HFFc6 (cell line): ENCODE measurements at places on chromosomes 12 and 14. TPM values are rescaled to one million over a fixed set of nuclear protein-coding genes. Genes with fewer than 3 reads are reported as not detected.

DNA sequence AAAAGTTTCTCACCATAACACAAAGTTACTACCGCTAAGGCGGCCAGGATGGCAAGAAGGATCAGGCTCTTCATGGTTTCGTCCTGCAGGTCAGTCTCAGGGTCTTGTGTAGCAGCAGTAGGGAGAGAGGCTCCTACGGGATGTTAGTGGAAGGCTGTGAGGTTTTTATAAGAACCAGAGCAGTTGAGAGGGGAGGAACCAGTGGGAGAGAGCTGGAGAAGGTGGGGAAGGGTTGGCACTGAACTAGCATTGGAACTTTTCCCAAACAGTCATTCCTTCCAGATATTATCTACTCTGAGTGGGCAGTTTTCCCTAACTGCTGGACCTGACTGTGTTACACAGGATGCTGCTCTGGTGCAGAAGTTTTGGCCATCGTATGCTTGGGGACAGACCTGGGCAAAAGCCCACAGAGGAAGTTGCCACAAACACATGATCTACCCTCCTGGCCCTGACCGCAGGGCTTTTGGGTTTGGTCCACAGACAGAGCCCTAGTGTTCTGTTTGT, at the start of gene MGP:
TSS of gene MGP (minus strand) at position 137 of the 504 bp plus-strand sequence. CDS start at position 74, 63 bp downstream.
- no peaks in the 10 kb centered on the region for H3K36me3 ChIP-seq
- peaks cover 21% of the 10 kb centered on the region for H3K4me1 ChIP-seq
- H3K4me3 ChIP-seq: peak within 1 kb of the TSS; percentile 66

DNA sequence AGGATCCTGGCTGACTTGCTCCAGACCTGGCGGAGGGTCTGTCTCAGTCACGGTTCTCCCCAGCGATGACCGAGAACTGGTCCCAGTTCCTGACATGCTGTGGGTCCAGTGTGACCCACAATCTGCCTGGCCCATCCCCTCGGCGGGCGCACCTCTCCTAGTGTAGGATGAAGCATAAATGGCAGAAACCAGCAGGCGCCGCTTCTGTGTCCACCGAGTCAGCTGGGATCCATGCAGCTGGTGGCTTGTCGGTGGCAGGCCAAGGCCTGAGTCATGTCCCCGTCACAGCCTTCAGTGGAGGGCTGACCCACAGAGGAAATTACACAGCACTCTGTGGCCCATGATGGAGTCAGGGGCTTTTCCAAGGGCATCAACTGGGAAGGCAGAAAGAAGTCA, 38.5 kb downstream of the NFKBIA start:
- peaks cover 5% of the 10 kb centered on the region for H3K36me3 ChIP-seq
- no peak overlapping the region for H3K4me3 ChIP-seq
- peak; percentile 43 for DNase-seq
- peaks cover 2% of the 10 kb centered on the region; the same call in 1 of the 2 replicates for H3K27me3 ChIP-seq

- peaks cover 29% of the 10 kb centered on the region for H3K4me1 ChIP-seq
- H3K36me3 ChIP-seq: no peaks in the 10 kb centered on the region
- DNase-seq: no peak
- no peak overlapping the region for H3K27ac ChIP-seq
- H3K27me3 ChIP-seq: no peaks in the 10 kb centered on the region
Measured at GRCh38 chr12:80015660-80016059, 80.8 kb upstream of the PPP1R12A start.

DNA sequence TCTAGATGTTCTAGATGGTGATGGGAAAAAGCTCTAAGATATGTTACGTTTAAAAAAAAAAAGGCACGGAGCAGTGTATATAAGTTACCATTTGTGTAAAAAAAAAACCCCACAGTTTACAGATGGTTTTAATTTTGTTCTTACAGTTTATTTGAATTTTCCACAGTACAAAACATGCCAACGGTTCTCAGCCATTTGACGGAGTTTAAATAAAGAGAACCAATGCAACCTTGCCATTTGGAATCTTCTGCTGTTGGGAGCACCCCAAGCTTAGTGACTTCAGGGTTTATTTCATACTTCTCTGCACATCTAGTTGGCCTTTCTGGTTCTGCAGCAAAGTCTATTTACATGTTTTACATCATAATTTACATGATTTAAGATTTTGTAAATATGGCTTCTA, 7.7 kb upstream of the HPD start:
- no peak for DNase-seq
- peaks cover 13% of the 10 kb centered on the region for H3K4me1 ChIP-seq
- peaks cover 5% of the 10 kb centered on the region; the same call in 1 of the 2 replicates for H3K27me3 ChIP-seq
- H3K36me3 ChIP-seq: no peaks in the 10 kb centered on the region

- H3K36me3 ChIP-seq: no peaks in the 10 kb centered on the region
- H3K4me3 ChIP-seq: no peak overlapping the region
- no peak overlapping the region for H3K27ac ChIP-seq
- H3K27me3 ChIP-seq: no peaks in the 10 kb centered on the region; the same call in 1 of the 2 replicates
Measured at GRCh38 chr12:26101763-26102162, 23.1 kb downstream of the BHLHE41 start.

DNA sequence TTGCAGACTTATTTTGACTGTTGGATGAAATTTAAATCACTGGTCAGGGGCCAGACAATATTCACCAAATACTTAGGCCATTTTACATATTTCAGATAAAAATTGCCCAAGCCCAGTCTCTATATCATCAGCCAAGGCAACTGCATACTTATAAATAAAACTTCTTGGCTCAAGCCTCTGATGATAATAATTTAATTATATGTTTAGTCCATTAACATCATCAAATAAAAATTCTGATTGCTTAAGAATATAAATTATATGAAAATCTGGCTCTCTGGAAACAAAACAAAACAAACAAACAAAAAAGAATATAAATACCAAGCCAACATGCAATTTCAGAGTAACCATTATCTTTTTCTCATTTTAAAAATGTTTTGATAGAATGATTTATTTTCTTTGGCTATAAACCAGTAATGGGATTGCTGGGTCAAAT, 165.2 kb downstream of the BTG1 start:
- no peak overlapping the region for H3K27ac ChIP-seq
- DNase-seq: no peak
- H3K36me3 ChIP-seq: no peaks in the 10 kb centered on the region
- no peak overlapping the region for H3K4me3 ChIP-seq

DNA sequence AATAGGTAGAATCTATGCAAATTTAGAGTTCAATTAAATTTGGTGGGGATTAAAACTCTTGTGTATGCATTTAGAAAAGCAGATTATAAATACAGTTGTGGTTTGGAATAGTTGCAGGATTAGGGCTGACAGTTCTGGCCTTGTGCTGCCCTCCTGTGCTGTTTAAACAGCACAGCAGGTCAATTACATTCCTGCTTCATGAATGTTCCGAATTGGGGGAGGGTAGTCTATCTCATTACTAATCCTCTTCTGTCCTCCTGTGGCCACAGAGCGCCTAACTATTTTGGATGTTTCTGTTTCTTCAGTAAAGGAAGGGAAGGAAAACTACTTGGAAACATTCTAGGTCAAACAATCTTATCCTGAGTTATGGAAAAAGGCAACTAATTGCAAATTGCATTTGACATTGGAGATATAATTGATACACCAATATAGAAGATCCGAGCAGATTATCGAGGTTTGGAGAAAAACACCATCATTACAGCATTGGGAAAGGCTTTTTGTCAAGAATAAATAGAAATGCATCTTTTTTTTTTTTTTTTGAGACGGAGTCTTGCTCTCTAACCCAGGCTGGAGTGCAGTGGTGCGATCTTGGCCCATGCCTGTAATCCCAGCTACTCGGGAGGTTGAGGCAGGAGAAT, 8.7 kb upstream of the GPR19 start:
- H3K36me3 ChIP-seq: no peaks in the 10 kb centered on the region
- H3K4me1 ChIP-seq: peaks cover 13% of the 10 kb centered on the region
- no peak overlapping the region for H3K27ac ChIP-seq
- H3K4me3 ChIP-seq: peak overlapping the region; percentile 11; the same call in 1 of the 2 replicates

DNA sequence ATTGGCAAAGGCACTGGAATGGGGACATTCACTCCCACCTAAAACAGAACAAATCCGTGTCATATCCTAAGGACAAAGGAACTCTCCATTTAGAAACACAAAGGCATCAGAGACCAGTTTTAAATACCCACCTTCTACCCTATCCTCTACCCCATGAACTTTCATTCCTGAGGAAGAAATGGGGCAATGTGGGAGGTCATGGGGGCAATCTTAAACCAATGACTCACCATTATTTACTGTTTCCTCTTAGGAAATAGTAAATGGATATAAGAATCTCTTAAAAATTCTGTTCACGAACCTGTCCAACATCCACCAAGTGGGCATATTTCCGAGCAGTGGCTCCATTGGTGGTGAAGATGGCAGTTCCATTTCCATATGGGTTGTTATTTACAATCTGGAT, 19.4 kb downstream of the ALDH6A1 start:
- H3K27me3 ChIP-seq: no peaks in the 10 kb centered on the region
- H3K4me1 ChIP-seq: peaks cover 27% of the 10 kb centered on the region
- peaks cover 10% of the 10 kb centered on the region; the same call in 1 of the 2 replicates for H3K36me3 ChIP-seq
- H3K4me3 ChIP-seq: no peak overlapping the region
- H3K27ac ChIP-seq: no peak overlapping the region
- DNase-seq: no peak

GRCh38 chr12:43863770-43864366, 28.0 kb downstream of the TMEM117 start:
- no peak overlapping the region for H3K4me3 ChIP-seq
- no peaks in the 10 kb centered on the region; the same call in 1 of the 2 replicates for H3K27me3 ChIP-seq
- no peak for DNase-seq
- no peak overlapping the region for H3K27ac ChIP-seq
- H3K4me1 ChIP-seq: peaks cover 12% of the 10 kb centered on the region

GRCh38 chr12:85147331-85147730, 111.2 kb downstream of the LRRIQ1 start:
- H3K27me3 ChIP-seq: no peaks in the 10 kb centered on the region; the same call in 1 of the 2 replicates
- no peaks in the 10 kb centered on the region for H3K4me1 ChIP-seq
- no peaks in the 10 kb centered on the region for H3K36me3 ChIP-seq
- no peak overlapping the region for H3K27ac ChIP-seq
- H3K4me3 ChIP-seq: no peak overlapping the region

DNA sequence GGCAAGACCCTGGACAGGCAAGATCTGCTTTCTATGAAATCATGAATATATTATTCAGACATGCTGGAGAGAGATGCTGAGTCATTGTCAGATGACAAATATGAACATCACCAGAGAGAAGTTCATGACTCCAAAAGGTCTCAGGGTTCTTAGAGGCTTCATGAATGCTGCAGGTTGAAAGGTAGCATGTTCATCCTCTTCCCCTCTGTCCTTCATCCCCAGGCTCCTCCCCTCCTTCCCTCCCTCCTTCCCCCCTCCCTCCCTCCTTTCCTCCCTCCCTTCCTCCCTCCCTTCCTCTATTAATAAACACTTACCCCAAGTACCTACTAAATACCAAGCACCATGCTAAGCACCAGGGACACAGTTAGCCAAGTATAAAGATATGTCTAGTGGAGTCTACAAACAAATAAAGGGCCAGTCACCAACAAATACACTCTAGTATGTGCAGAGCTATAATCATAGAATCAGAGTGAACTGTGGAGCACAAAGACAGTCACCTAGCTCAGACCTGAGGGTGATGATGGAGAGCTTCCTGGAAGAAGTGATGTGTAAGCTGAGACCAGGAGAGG, 46.2 kb downstream of the RPH3A start:
- no peak overlapping the region for H3K27ac ChIP-seq
- no peak overlapping the region for H3K4me3 ChIP-seq
- no peaks in the 10 kb centered on the region for H3K27me3 ChIP-seq
- H3K36me3 ChIP-seq: no peaks in the 10 kb centered on the region
- no peak for DNase-seq

DNA sequence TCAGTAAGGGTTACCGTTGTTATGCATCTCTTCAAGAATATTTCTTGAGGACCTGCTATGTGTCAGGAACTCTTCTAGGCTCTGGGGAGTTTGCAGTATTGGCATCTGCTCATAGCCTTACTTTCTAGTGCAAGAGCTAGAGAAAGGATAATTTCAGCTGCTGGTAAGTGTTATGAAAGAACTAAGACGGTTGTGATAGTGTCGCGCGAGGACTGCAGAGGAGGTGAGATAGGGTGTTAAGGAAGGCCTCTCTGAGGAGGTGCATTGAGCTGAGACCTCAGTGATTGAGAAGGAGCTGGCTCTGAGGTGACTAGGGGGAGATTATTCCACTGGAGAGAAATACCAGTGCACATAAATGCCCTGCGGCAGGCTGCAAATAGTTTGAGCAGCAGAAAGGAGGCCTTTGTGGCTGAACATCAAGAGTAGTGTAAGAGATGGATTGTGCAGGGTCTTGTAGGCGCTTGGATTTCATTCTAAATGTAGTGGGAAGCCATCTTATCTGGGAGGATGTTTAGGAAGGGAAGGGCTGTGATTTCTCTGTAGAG, 824 bp downstream of the DDX55 start:
- H3K27ac ChIP-seq: peak overlapping the region; percentile 59
- peaks cover 16% of the 10 kb centered on the region for H3K4me1 ChIP-seq
- H3K27me3 ChIP-seq: peaks cover 2% of the 10 kb centered on the region
- H3K36me3 ChIP-seq: peaks cover 20% of the 10 kb centered on the region

DNA sequence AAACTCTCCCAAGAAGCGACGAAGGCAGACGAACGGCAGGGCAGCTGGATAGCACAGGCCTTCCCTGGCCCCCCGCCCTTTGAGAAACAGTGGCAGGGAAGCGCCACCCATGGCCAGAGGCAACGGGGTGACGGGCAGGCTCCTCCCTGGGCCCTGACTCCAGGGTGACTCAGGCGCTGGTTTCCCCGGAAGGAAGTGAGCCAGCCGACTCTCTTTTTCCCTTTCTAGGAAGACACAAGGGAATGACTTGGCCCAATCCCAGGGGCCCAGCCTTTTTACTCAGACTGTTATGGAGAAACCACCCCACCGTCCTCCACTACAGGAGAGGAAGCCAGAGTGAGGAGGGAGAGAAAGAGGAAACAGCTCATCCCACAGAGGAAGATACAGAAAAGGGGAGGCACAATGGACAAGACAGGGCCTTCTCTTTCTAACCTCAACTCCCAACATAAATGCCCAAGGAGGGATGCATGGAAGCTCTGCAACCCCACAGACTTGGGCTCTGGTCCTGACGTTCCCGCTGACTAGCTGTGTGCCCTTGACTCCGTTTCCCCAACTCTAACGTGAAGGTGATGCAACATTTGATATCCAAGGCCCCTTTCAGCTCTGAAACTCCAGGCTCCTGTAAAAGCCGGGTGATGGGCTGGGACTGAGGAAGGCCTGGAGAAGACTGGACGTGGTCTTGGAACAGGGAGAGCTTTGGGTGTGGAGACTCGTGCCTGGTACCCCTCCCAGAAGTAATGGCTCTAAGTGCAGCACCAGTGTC, 27.9 kb downstream of the ACTN1 start:
- H3K36me3 ChIP-seq: peaks cover 34% of the 10 kb centered on the region
- H3K4me1 ChIP-seq: peaks cover 98% of the 10 kb centered on the region
- peak overlapping the region; percentile 93 for H3K27ac ChIP-seq

- peak; percentile 29 for DNase-seq
- H3K27me3 ChIP-seq: peaks cover 18% of the 10 kb centered on the region
- 0 out of 2 replicates have a peak, but pooled peaks cover 4% of the 10 kb centered on the region for H3K4me1 ChIP-seq
- H3K36me3 ChIP-seq: no peaks in the 10 kb centered on the region
- H3K27ac ChIP-seq: no peak overlapping the region
Measured at GRCh38 chr14:31968107-31968810, 108.8 kb upstream of the ARHGAP5 start.

GRCh38 chr14:75501080-75501479, 21.2 kb upstream of the BATF start:
- peaks cover 24% of the 10 kb centered on the region for H3K27me3 ChIP-seq
- H3K4me1 ChIP-seq: no peaks in the 10 kb centered on the region
- no peaks in the 10 kb centered on the region for H3K36me3 ChIP-seq
- no peak overlapping the region for H3K4me3 ChIP-seq

- H3K27me3 ChIP-seq: no peaks in the 10 kb centered on the region; the same call in 1 of the 2 replicates
- H3K36me3 ChIP-seq: no peaks in the 10 kb centered on the region
- no peak for DNase-seq
- no peak overlapping the region for H3K27ac ChIP-seq
- H3K4me1 ChIP-seq: no peaks in the 10 kb centered on the region
Measured at GRCh38 chr14:46973295-46973694, 321.7 kb upstream of the RPL10L start.

SLC24A4 gene
- total RNA-seq: not detected in 3 replicates

IFNG-AS1 gene
- total RNA-seq: not detected in 3 replicates

KLHL33 gene
- total RNA-seq: 0.08 TPM in 1 of 3 replicates, not detected in the others

FRMD6 gene
- 384 and 548 TPM in 2 replicates for total RNA-seq

PROX2 gene
- total RNA-seq: not detected in 2 replicates

GPR84 gene
- total RNA-seq: not detected in 2 replicates

TMEM253 gene
- 0.18 TPM in 2 of 3 replicates, not detected in the other for total RNA-seq

ZNF10 gene
- total RNA-seq: 4.2 to 5.4 TPM (median 4.8 TPM) in 3 replicates

SYNDIG1L gene
- total RNA-seq: not detected in 3 replicates

E2F7 gene
- total RNA-seq: 6.3 to 17.4 TPM (median 16.7 TPM) in 3 replicates
